Activated CD8-positive, alpha-beta memory T cell treated with anti-CD3 and anti-CD28 coated beads, Interleukin-2, amount 50 U/mL, for 4 hours (primary cell): ENCODE measurements at places on chromosomes 3 and 15.

DNA sequence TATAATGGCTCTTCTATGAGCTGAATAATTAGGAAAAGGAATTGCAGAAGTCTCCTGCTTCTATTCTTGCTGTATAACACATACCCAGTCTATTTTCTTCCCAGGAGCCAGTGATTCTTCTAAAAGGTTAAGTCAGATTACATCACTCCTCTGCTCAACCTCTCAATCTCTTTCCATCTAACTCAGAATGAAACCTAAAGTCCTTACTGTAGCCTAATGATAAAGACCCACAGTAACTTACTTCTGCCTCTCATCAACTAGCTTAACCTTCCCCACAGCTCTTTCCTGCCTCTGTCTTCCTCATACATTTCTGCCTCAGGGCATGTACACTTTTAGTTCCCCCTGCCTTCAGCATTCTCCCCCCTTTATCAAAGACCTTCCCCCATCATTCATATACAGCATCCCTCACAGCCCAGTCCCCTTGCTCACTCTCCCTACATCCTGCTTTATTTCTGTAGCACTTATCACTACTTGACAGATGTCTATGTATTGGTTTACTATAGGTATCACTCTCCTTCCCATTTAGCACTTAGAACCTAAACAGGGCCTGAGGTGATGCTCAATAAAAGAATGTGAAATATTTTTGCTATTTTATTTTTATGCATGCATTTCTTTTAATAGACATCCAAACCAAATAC lies 28.5 kb upstream of the CMTM6 start:
- DNase-seq, result no peak

DNA sequence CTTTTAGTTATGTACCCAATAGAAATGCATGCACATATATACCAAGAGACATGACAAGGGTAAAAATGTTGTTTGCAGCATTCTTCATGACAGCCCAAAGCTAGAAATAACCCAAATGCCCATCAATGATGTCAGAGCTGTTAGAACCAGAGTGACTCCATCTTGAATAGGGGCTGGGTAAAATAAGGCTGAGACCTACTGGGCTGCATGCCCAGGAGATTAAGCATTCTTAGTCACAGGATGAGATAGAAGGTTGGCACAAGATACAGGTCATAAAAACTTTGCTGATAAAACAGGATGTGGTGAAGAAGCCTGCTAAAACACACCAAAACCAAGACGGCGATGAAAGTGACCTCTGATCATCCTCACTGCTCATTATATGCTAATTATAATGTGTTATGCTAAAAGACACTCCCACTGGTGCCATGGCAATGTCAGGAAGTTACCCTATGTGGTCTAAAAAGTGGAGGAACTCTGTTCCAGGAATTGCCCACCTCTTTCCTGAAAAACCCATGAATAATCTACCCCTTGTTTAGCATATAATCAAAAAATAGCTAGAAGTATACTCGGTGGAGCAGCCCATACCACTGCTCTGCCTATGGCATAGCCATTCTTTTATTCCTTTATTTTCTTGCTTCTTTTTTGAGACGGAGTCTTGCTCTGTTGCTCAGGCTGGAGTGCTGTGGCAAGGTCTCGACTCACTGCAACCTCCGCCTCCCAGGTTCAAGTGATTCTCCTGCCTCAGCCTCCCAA lies 32.9 kb downstream of the ZBTB11 start:
- no peak for DNase-seq

DNA sequence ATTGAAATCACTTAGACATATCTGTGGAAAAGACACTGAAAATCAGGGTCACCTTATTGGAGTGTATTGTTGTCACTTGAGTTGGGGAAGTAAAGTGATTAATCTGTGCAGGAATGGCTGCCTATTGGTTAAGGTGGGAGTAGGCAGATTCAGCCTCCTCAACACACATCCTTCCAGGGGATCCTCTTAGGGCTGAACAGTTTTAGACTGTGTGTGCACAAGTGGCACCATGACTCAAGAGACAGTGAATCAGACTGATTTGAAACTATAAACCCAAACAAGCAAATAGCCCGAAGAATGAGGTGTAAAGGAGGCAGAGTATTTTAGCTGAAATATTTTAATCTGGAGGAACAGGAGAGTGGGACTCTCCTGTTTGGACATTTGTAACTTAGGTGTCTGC lies 4.9 kb downstream of the ABHD17C start:
- no peak for DNase-seq

DNA sequence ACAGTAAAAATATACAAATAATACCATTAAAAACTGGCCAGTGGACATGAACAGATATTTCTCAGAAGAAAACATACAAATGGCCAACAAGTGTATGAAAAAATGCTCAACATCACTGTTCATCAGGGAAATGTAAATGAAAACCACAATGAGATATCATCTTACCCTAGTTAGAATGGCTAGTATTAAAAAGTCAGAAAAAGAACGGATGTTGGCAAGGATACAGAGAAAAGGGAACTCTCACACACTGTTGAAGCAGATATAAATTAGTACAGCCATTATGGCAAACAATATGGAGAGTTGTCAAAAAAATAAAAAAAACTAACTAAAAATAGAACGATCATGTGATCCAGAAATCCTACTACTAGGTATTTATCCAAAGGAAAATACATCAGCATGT lies 222.7 kb upstream of the NAALADL2 start:
- DNase-seq, result no peak
